Activated CD4-positive, alpha-beta T cell treated with anti-CD3 and anti-CD28 coated beads, Interleukin-10, Interleukin-2, amounts not matched to agents 100 ng/mL and 50 ng/mL, durations not matched to agents 16 hours and 8 hours (primary cell): ENCODE measurements at places on chromosomes 2 and 18.

DNA sequence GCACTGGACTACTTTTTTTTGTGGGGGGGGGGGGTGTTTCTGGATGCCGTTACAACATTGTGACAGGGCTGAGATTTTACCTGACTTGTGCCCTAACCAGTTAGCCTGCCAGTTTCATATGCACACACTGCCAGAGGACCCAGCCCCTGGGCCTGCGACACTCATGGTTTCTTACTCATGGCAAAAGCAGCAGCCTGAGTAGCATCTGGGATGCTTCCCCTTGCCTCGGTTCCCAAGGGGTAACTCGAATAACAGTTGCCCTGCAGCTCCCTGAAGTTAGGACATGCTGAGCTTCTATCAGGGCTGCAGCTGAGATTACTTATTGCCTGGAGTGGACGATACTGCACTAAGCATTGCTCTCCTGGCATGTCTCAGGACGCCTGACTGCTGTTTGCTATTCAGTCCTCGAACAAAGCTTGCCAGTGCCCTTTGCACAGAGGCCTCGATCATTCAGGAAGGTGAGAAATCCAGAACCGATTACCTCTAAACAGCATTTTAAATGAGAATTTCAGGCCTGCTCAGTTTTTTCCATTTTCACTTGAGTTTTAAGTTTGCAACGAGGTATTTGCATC, 47.9 kb downstream of the TRPM8 start:
- no peak for DNase-seq

- no peak for DNase-seq
Measured at GRCh38 chr2:113283704-113284284, 5.1 kb upstream of the PAX8 start.

DNA sequence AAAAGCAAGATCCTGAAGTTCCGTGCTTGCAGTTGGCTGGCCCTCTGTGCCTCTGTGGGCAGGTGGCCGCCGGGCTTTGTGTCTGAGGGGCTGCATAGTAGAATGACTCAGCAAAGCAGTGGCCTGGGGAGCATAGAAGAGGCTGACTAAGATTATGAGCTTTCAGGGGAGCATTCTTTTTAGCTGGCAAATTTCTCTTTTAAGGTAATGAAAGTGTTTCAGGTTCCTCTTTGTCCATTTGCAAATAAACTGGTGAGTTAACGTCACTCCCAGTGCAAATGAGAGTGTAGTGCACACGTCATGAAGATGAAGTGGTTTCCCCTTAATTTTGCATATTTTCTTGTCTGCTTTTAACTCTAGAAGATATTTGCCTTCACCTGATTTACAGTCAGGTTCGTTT, 98.6 kb downstream of the BCL2L11 start:
- DNase-seq: no peak

GRCh38 chr2:43005245-43005974, 213.0 kb upstream of the HAAO start:
- DNase-seq: no peak

- no peak for DNase-seq
Measured at GRCh38 chr2:164808776-164809175, 32.8 kb downstream of the COBLL1 start.

GRCh38 chr2:88638743-88639142, 11.5 kb upstream of the EIF2AK3 start:
- peak; percentile 77 for DNase-seq

GRCh38 chr2:31081492-31081891, 56.7 kb downstream of the GALNT14 start:
- no peak for DNase-seq

- DNase-seq: no peak
Measured at GRCh38 chr2:99682275-99683060, 192.7 kb upstream of the REV1 start.

GRCh38 chr2:108619925-108620620, 85.8 kb downstream of the LIMS1 start:
- no peak for DNase-seq

GRCh38 chr2:1421731-1422130, 8.5 kb downstream of the TPO start:
- no peak for DNase-seq

DNA sequence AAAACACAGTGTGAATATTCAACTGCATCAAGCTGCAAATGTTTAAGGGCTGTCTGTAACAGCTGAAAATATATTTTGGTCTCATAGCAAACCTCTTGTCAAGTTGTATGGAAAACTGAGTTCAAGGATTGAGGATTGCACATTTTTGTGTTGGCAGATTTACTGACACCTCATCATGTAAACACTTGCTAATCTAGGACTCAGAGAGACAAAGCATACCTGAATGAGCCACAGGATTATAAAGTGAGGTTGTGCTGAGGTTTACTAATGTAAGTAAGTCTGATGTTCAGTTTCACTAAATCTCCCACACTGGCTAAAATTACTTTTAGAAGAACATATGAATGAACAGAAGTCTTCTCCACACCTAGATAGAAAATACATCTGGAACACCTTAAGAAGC, 1993.1 kb upstream of the CELF4 start:
- no peak for DNase-seq

DNA sequence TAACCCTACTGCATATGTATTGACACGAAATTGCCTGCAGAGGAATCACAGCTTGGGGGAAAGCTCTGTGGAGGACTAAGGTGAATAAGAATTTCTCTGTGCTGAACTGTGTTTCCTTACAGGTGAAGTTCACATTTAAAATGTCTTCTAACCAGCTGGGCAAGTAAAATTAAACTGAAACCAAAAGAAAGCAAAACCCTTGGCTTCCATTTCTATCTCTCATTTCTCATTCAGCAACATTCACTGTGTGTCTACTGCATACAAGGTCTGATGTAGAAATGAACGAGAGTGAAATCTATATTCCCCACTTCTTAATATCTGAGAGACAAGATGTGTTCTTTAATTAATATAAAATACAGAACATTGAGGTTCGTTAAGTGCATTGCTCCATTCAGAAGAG, 397.3 kb downstream of the SOX11 start:
- no peak for DNase-seq

GRCh38 chr2:18525236-18525635, 35.2 kb downstream of the RDH14 start:
- DNase-seq: no peak

DNA sequence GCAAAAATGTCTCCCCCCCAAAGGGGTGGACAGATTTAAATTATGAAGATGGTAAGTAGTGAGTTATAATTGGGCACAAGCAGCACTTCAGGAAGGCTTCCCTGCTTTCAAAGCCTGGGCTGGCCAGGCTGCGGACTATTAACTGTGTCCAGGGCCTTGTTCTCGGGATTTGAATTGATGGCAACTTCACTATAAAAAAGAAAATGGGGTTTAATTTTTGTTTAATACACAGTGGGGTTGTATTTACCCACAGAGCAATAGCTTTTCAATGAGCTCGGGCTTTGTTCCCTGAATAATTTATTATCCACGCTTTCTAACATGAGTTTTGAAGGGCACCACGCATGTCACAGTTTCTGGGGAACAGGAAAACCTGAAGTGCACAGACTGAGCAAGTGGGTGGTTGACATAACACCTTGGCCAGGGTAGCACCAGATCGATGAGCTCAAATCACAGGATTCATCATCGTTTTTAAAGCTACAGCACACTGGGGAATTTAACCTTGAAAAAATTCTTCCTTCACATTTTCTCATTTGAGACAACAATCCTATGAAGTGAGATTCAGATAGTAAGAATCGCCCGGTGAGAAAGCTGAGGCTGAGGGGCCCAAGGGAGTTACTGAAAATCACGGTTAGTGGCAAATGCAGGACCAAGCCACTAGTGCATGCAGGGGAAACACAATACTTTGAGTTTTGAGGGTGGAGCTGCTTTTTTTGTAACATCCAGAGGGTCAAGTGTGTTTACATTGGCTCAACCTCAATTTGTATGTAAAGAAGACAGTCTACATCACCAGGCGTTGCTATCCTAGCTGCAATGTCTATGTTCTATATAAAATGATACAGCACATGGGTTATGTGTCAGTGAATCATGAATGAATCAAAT, 28.9 kb upstream of the LMAN1 start:
- DNase-seq: no peak

GRCh38 chr2:111007757-111008688, 112.7 kb upstream of the BCL2L11 start:
- no peak for DNase-seq

DNA sequence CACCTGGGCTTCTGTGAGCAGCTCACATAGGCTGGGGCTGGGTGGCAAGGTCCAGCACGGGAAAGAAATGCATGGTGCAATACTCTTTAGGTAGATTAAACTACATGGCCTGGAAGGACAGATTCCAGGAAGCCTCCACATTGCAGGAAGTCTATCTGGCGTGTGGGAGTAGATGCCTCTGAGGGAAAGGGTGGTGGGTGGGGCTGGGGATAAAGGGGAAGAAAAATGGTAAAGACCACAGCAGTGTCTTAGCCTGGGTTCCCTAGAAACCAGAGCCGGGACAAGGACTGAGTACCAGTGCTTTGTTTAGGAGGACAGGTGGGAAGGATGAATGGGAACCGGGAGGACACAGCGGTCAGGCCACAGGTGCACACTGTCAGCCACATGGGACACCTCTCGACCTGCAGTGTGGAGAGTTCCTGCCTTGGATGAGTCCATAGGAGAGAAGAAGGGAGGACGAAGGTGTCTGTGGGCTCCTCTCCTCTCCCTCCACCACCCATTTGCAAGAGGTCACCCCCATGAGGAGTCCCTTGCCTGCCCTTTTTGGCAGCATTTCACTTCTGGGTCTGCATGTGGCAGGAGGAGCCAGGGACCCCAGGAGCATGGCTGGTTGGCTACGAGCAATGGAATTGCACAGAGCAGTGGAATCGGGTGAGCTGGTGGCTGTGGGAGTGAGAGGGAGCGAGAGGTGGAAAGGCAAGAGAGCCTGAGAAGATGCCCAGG, 91.5 kb upstream of the HS6ST1 start:
- DNase-seq: no peak

GRCh38 chr2:236971919-236972381, 113.7 kb upstream of the COPS8 start:
- no peak for DNase-seq

DNA sequence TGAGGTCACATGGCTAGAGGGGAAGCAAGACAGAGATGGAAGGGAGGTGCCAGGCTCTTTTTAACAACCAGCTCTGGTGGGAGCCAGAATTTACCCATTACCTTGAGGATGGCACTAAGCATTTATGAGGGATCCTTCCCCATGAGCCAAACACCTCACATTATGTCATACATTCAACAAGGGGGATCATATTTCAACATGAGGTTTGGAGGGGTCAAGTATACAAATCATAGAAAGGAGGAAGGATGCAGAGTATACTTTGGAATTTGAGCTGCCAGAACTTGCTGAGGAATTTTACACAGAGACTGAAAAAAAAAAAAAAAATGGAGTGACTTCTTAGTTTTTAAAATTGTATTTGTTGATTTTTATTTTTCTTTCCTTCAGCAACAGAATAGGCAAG, 891.4 kb downstream of the CCDC85A start:
- DNase-seq: no peak

DNA sequence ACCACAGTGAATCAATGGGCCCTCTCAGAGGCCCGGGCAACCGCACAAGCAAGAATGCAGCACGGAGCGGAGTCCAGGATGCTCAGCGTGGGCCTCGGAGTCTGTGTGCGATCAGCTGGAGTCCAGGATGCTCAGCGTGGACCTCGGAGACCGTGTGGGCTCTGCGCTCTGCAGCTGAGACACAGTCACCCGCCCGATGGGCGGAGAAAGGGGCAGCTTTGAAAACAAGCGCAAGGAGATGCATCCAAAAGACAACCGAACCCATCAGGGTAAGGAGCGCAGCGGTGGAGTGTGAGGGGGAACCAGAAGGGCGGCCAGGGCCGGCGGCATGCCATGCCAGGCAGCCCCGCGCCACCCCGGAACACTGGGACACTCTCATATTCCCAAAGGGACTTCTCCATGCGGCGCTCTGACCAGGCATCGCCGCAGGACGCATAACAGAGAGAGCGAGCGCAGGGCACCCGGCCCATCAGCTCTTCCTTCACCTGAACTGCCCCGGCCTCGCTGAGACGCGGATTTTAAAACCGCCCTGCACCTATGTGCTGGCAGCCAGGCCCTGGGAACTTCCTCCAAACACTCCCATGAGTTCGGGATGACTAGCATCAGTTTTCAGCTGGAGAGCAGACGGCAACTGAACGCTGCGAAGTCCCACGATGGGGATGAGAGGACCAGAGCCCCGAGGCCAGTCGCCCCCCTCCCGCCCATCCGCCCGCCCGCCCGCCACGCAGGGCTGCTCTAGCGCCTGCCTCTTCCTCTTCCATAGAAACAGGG, 44.7 kb downstream of the MC5R start:
- DNase-seq: no peak

DNA sequence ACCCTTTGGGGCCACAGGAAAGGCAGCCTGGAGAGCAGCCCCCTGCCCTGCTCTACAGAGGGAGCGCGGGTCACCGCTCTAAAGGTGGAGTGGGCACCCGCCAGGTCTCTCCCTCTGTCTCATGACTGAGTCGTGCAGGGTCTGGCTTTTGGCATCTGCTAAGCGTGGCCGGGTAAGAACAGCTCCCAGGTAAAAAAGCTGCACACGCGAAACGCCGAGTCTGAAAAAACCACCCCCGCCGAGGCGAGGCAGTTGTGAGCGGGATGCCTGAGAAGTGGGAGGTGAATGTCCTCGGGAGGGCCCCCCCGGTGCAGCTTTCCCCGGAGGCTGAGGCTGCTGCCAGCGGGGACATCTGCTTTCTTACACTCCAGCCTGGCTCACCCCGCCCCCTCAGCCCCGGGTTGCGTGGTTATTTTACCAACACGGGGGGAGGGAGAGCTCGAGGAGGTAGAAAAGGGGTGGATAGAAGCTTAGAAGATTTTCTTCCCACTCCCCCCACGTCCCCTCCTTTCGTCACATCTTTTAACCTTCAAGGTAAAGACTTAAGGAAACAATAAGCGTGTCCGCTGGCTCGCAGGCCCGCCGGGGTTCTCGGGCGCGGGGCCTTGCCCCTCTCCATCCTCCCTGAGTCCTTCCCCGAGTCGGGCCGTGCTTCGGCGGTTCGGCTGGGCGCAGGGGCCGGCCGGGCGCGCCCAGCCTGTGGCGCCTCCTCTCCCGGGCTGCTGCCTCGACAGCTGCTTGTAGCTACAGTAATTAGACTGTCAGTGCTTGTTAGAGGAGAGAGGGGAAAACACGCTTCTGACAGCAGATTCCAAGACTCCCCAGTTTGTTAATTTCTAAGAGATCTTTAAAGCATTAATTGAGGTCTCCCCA, 70.6 kb upstream of the PSMD14 start:
- peak; percentile 47 for DNase-seq

DNA sequence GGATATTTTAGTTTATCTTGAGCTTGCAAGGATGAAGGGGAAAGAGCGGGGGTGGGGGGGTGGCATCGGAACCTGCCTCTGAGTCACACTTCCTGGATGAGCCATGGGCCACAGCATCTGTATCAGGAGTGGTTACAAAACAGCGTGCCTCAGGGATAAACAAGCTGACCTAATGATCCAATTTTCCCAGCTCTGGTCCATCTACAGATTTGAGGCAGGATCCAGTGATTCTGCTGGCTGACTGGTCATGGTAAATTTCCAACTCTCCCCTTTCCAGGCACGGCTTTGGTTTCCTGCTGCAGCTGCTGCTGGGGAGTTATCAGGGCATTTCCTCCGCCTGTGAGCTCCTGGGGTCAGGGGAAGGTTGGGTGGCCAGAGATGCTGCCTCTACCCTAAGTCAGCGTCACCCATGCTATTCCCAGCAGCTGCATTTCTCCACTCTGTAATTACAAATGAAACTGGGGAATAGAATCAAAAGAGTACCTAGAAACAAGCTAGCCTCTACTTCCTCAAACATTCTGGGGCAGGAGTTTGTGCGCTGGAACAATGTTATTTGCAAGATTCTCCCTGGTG, 4.7 kb upstream of the HPCAL1 start:
- peak; percentile 70 for DNase-seq

GRCh38 chr2:127255146-127255545, 35.0 kb upstream of the CYP27C1 start:
- DNase-seq: no peak
